CD4-positive, alpha-beta T cell treated with Interleukin-12 subunit alpha and Interleukin-12 subunit beta, for 1 hour (primary cell): ENCODE measurements at places on chromosomes 4 and X.

DNA sequence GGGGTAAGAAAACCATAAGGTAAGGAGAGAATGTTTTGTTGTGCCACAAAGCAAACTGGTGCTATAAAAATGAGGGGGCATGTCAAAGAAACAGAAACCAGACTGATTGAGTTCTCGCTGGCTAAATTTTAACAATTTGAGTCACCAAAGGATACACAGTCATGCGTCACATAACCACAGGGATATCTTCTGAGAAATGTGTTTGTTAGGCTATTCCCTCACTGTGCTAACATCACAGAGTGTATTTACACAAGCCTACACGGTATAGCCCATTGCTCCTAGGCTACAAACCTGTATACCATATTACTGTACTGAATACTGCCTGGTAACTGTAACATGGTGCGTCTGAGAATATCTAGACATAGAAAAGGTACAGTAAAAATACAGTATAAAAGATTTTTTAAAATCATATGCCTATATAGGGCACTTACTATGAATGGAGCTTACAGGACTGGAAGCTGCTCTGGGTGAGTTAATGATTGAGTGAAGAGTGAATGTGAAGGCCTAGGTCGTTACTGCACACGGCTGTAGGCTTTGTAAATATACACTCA, 50.1 kb downstream of the FBXW7 start:
- DNase-seq = peak; percentile 61

DNA sequence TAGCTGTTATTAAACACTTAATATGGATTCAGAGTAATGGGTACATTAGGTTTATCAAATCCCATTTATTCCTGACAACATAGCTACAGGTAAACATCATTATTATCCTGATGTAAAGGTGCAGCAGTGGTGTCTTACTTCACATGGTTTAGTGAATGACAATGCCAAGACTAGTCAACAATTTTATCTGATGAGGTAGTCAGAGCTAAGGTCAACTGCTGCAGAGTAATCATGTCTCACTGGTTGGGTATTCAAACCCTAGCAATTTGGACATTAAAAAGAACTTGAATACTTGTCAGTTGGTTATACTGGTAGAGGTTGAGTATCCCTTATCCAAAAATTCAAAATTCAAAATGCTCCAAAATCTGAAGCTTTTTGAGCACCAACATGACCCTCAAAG, 117.6 kb downstream of the MAB21L2 start:
- no peak for DNase-seq

DNA sequence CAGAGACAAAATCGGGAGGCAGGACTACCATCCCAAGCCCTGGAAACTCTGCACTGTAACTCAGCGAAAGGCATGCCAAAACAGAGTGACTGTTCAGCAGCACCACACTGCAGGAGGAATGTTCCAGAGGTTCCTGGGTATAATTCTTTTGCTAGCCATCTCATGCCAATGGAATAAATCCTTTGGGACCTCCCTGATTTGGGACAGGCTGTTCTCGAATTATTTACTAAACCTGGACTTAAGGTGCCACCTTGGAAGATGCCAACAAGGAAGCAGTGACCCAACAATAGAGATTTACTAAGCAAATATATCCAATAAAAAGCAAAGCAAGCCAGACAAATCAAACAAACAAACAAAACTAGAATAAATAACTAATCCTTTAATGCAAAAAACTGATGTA, 9.3 kb downstream of the AADAT start:
- DNase-seq = no peak

DNA sequence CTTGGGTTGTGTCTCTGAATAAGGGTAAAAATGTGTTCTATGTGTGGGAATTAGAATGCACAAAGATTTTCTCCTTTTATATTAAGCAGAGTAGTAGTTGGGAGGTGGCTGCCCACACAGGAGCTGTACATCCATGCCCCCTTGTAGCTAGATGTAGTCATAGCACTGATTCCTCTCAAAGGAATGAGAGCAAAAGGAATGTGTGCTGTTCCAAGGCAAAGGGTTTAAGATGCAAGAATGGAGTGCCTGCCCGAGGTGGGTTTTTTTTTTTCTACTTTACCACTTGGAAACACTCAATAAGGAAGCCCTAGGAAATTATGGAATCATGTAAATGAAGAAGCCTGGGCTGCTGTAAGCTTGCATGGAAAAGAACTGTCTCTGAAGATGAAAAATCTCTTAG, 2183.2 kb upstream of the AGA start:
- no peak for DNase-seq

DNA sequence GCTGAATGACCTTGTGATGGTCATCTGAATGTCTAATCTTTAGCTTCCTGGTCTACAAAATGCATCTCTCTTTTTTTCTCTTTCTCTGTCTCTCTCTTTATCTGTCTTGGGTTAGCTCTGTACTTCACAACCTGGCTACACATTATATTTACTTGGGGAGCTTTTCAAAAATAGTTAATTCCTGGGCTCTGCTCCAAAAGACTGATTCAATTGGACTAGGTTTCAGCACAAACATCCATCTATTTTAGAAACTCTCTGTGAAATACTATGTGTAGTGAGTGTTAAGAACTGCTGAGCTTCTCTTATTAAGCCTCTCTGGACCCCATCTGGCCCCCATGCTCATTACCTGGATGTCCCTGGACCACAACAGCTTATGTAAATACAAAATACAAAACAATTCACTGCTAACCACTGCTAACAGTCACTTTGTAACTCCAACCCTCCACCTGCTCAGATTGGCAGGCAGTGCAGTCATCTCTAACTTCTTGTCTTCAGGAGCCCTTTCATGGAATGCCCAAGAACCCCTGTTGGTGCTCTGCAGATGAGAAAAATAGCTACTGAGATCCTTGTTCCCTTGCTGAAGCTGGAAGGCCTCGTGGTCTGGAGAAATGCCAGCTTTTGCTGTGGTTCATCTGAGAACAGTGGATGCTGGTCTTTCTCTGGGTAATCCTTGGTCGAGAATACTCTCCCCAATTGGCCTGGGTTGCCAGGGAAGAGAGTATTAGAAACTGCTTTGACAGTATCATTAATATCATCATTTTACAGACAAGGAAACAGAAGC, 14.8 kb upstream of the BOD1L1 start:
- no peak for DNase-seq

- DNase-seq = peak; percentile 41
Observed at GRCh38 chr4:185304944-185305690, 90.6 kb downstream of the LRP2BP start.

- no peak for DNase-seq
Observed at GRCh38 chr4:7124689-7125442, 57.0 kb upstream of the GRPEL1 start.

- DNase-seq = no peak
Observed at GRCh38 chr4:181525634-181526033, 717.6 kb upstream of the TENM3 start.

DNA sequence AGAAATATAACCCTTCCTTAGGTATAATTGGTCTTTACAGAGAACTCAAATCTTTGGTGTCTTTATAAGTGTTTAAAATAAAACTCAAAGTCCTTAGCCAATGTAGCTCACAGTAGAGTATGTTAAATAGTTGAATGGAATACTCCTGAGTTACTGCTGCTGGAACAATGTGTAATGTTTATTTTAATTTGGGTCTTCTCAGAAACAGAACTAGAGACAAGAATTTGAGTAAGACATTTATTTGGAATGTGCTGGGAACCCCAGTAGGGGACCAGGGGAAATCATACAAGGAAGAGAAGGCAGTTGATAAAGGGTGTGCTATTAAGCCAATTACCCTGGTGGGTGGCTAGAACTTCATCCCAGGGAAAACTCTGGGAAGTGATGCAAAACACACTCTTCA, 240.4 kb upstream of the LDB2 start:
- no peak for DNase-seq

- no peak for DNase-seq
Observed at GRCh38 chr4:1401409-1402020, 4.7 kb downstream of the NKX1-1 start.

- peak; percentile 67 for DNase-seq
Observed at GRCh38 chr4:139556724-139557555, 921 bp upstream of the SETD7 start.

GRCh38 chrX:17397074-17397473, 22.1 kb downstream of the NHS start:
- no peak for DNase-seq

- DNase-seq = no peak
Observed at GRCh38 chr4:85756938-85757337, 282.0 kb downstream of the ARHGAP24 start.

DNA sequence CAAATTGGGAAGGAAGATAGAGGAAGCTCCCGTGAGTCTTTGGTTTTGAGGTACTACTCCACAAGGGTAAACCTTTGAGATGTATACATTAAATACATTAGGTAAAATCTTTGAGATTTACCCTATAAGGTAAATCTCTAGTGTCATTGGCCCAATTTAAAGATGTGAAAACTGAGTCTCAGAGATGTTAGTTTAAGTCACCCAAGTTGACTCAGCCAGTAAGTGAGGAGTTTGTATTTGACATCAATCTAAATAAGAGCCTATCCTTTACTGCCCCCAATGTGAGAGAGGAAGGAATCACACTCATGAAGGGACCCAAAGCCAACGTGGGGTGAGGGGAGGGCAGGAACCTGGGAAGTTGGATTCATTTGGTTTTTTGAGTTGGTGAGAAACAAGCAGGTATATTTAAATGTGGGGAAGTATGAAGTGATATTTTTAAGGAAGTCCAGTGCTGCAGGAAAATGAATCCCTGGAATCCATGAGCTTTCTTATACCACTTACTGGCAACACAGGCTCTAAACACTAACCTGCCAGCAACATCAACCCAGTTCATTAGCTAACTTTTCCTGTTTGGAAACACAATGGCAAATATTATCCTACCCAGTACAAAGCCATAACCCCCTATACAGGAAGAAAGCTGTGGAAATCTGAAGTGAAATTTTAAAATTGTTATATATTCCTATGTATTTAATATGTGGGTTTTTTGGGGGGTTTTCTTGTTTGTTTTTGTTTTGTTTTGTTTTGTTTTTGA, 55.3 kb downstream of the PALLD start:
- DNase-seq = peak; percentile 29

DNA sequence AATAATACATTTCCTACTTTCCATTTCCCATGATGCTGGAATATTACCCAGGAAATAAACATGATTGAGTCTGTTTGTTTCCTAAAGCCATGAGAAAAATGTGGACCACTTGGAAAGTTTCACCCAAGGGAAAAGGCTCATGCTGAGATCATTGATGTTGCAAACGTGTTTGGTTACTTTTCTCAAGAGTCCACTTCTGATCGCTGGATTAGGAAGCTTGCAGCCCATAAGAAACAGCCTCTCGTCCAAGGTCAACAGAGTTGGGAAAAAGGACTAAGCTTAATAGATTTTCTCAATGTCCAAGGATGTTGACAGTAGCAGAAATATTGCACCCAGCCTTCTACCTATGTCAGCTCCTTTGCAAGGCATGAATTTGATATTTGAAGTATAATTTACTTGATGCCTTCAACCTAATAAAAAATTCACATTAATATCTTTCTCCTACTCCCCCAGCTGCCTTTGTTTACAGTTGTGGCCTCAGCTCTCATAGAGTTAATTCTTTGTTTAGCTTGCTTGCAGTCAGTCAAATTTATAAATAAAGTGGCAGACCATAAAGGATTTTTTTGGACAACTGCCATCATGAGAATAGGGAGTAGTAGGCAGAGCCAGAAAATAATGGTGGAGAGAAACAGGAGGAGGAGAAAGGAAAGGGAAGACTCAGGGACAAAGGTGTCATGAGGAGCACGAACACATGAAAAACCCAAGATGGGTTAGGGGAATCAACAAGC, 65.6 kb upstream of the BLTP1 start:
- DNase-seq = no peak

DNA sequence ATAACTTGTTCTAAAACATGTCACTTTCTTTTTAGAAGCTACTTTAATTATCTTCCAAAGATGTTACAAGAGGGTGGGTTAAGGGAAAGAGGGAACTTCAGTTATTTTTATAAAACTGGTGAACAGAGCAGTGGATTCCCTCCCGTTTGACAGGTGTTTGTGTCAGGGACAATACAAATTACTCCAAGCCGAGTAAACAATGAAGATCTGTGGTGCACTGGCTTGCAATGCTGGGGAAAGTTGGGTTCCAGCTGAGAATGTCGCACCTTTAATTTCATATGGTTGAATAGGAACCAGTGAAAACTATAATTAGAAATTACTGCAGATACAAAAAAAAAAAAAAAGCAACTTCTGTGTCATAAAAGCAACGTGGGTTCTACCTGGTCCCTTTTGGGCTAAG, 98.6 kb upstream of the TTC29 start:
- no peak for DNase-seq

GRCh38 chr4:53023677-53024299, 161.7 kb downstream of the RASL11B start:
- no peak for DNase-seq

DNA sequence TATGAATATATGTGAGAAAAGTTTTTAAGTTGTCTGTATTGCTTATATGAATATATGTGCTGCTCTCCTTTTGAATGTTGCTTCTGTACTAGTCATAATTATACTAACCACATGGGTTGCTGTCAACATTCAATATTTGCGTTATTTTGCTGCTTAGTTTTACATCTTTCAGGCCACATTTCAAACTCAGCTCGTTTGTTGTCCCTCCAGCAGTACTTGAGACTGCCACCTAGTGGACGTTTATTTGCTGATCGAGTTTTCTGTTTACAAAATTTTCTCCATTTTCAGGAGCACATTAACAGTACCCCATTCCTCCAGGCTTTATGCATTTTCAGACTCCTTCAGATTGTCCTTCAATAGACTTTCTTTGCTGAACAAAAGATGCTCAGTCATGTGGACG, 75.8 kb downstream of the NUDT11 start:
- DNase-seq = peak; percentile 47

GRCh38 chr4:39505581-39505980, 21.7 kb downstream of the UGDH start:
- DNase-seq = no peak

GRCh38 chr4:158995965-158996364, 106.9 kb upstream of the RAPGEF2 start:
- no peak for DNase-seq

DNA sequence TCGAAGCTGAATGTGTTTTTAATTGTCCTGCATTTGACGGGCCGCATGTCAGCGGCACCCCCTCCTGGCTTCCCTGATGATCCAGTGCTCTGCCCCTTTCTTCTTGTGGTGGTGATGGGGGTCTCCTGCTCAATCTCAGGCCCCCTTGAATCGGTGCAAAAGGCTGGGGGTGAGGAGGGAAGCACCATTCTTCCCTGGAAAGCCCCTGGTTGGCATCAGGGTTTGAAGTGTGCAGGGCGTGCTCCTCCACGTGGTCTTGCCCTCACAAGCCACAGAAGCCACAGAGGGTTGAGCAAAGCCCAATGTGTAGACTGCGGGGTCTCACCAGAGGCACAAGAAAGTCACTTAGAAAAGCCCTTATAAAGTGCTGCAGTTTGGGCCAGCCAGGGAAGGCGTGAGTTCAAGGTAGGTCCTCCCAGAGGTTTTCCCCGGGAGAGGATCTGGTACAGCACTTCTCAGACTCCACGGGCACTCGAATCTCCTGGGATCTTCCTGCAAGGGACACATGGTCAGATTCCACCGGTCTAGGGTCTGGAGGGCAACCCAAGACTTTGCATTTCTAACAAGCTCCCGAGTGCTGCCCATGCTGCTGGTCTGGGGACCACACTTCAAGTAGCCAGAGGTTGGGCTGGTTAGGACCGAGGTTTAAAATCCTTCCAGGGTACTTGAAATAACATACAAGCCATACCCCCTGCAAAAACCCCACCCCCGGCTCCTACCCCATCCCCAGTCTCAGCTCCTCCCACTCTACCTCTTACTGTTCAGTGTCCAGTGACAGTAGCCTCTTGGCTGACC, 35.1 kb downstream of the PSAPL1 start:
- DNase-seq = no peak

GRCh38 chr4:120692964-120693363, 229.6 kb downstream of the PRDM5 start:
- DNase-seq = no peak
